ENCODE measurements at places on chromosomes 5 and 9. TPM values are rescaled to one million over a fixed set of nuclear protein-coding genes. Genes with fewer than 3 reads are reported as not detected.

The MLANA gene
- not detected for total RNA-seq

The SLC25A2 gene
- total RNA-seq, result under 0.01 TPM

The CCNG1 gene
- 300 TPM for total RNA-seq

The IFNB1 gene
- not detected for total RNA-seq

The CNTNAP3 gene
- total RNA-seq, result 78.6 TPM

The RGMB gene
- 12.3 TPM for total RNA-seq

The WDR55 gene
- 31.7 TPM for total RNA-seq

The GNE gene
- total RNA-seq, result 11.5 TPM

The UGT3A1 gene
- not detected for total RNA-seq

The STK32A gene
- total RNA-seq, result 0.25 TPM

The PCDHB16 gene
- 0.76 TPM for total RNA-seq

DNA sequence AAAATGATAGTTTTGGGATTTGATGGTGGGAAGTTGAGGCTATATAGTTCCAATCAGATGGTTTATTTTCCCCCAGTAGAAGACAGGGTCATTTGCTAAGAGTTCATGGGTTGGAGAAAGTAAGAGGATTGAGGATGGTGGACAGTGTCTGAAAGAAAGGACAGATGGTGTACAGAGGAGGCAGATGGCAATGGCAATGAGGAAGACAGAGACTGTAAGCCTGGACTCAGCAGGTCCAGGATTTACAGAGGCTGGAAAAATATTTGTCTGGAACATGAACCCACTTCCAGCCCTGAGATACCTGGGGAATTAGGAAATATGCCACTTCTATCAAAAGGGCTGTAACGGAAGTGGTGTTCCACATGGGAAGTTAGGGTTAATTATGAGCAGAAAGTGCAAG is 84.5 kb downstream of the PCSK1 start:
- no peak for DNase-seq

- no peak for DNase-seq
Observed at GRCh38 chr5:142568283-142568995, 117.5 kb downstream of the FGF1 start.

- DNase-seq, result no peak
Observed at GRCh38 chr9:112844771-112845542, 45.7 kb downstream of the SLC46A2 start.

- no peak for DNase-seq
Observed at GRCh38 chr9:110546411-110546871, 33.1 kb downstream of the SVEP1 start.

GRCh38 chr5:158563760-158564390 is 535.8 kb downstream of the EBF1 start:
- DNase-seq, result no peak

- no peak for DNase-seq
Observed at GRCh38 chr5:154351141-154351540, 94.7 kb upstream of the SAP30L start.

DNA sequence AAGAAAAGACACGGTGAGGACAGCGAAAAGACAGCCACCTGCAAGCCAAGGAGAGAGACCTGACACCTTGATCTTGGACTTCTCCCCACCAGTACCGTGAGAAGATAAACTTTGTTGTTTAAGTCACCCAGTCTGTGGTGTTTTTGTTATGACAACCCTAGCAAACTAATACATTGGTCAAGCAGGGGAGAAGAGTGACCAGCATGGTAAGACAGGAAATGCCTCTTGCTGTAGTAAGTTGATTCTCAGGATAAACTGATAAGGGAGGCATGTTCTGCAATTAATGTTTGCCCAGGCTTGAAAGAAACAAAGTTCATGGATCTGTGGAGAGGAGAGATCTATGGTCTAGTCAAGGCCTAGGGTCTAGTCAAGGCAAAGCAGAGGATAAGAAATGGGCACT is 801.2 kb downstream of the MAT2B start:
- no peak for DNase-seq

DNA sequence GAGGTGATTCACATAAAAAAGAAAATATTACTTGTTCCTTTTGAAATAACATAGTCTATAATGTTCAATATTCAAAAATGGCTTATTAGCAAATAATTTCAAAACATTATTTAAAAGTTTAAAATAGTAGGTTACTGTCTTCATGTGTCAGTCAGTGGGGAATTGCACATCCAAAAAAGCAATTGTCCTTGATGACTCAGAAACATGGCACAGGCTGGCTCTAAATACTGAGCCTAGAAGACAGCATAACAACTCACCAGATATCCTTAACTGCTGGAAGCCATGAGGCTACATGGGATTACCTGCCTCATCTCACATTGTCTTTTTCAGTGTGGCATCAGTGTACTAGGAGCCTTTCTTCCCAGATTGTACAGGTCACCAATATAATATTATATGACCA is 439.5 kb upstream of the RGMB start:
- DNase-seq, result no peak

DNA sequence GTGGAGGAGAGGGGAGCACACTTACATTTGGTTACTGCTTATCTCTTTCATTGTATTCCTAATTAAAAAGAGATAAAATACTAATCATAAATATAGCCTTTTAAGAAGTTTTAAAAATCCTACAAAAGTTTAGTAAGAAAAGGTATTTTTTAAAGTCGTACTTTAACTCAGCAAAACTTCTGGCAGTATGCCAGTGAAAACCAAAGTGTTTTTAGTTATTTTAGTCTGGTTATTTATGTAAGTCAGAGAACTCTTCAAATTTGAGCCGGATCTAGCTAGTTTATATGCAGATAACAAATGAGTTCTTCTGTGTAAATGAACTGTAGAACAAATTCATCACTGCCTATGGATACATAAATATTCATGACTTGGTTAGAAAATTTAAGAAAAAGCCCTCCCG is 36.5 kb upstream of the ANKDD1B start:
- DNase-seq, result no peak

- no peak for DNase-seq
Observed at GRCh38 chr9:101527066-101527465, 6.6 kb upstream of the RNF20 start.

DNA sequence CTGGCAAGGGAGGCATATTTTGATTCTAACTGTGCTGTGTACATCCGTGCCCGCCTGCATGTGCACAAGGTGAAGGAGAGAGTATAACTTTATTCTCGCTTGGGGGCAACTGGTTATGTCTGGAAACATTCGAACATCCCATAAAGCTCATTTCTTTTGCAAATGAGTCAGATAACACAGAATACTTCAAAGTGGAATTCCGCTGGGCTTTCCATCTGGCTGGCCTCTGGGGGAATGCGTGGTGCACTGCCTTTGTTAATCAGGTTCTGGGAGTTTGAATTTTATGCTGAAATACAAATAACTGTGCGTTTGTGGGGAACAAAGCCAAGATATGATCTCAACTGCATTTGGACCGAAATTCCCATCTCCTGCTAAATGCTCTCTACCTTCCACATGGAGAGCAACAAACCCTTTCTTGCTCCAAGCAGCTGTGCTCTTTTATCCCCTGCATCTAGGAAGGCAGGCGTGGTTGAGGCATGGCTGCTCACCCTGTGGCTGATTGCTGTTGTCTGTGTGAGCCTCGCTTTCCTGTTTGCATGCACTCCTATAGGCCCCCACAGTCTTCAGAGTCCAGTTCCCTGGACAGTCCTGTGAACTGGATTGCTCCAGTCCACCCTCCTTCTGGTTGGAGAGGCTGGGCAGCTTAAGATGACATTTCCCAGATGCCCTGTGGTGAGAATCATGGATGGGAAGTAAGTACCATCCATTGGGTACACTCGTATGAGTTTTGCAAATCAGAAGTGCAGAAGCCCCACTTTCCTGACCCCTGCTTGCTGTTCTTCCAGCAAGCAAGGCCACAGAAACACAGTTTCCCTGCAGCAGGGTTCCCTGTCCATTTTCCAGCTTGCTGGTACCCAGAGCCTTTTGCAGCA is 82.9 kb upstream of the ALDH1B1 start:
- no peak for DNase-seq

DNA sequence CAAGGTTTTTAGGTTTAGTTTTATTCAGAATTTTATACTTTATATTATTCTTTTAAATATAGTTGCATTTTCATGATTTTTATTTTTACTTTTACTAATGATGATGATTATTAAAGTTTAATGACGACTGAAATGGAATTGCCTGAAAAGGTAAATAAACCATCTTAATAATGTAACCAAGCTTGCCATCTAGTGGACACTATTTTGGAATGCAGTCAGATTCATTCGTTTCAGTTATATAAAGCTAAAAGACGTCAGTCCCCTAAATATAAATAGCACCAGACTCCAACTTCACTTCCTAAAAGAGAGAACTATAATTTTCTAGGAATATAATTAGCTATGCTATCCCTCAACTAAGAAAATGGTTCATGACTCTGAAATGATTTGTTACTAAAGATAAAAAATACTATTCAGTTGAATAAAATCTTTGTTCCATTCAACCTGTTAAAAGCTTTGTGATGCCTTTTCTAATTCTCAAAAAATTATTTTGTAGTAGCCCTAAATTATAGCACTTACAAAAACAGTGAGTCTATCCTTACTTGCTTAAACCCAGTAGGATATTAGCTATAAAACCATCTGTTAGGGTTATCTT is 19.9 kb downstream of the ABITRAM start:
- DNase-seq, result peak; percentile 77

- DNase-seq, result no peak
Observed at GRCh38 chr5:179275381-179275878, 69.8 kb downstream of the ADAMTS2 start.

GRCh38 chr5:103013933-103014552 is 105.9 kb downstream of the GIN1 start:
- no peak for DNase-seq

DNA sequence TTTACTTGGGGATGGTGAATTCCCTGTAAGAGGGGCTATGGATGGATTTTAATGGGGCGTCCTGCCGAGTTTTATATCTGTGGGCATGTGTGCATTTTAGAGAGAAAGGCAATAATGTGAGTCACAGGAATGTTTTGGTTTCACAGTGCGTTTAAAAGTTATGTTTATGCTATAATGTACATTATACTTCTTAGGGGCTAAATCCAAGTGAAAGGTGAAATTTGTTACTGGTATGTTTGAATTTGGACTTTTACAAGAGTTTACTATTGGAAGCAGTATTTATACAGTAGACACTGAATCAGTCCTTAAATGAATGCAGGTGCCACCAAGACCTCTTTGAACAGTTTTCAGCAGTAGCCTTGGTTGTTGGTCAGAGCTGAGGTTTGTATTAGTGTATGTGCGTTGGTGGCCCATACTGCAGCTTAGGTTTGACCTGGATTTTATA is 5.6 kb downstream of the JMY start:
- no peak for DNase-seq

DNA sequence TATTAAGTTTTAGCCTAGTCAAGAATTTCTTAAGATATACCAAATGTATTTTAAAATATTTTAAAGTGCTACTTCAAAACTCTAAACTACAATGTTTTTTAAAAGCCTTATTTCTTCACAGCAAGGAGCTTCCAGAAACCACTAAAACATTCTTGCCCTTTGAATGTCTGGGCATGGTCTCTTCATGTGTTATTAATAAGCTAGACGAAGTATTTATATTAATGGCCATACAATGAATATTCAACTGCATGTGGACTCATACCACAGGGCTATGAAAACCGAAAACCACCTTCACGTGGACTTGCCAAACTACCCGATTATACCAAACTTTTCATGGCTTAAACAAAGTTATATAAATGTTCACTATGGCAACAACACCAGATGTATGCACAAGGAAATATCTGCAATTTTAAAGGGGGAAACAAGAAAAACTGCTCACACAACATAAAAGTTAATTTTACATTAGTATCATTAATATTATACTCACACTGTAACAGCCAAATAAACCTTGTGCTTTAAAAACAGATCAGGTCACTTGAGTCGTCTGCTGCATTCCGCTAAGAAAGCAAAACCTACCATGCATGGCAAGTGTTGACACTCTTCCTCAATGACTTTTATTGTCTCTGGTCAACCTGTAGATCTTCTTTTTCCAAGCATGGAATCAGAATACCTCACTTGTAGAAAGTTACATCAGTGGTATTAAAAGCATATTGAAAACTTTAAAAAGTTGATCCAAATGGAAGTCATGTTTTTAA is 246.3 kb downstream of the BNC2 start:
- no peak for DNase-seq

- DNase-seq, result no peak
Observed at GRCh38 chr9:13022756-13023155, 247.9 kb downstream of the LURAP1L start.

DNA sequence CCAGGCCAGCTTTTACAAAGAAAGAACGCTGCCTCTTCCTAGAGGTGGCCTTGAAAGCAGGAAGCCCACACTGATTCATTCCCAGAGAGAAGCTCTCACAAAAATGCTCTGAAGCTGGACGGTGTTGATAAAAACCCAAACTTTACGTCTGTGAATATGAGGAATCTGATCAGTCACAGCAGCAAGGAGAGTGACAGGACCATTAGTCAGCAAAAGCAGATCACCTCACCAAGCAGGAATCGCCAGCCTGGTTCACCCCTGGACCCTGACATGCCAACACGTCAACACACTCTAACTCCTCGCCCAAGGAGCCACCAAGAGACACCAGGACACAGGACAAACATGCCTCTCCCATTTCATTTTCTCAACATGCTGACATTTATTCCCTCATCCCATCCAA is 70.6 kb upstream of the ZNF622 start:
- no peak for DNase-seq

DNA sequence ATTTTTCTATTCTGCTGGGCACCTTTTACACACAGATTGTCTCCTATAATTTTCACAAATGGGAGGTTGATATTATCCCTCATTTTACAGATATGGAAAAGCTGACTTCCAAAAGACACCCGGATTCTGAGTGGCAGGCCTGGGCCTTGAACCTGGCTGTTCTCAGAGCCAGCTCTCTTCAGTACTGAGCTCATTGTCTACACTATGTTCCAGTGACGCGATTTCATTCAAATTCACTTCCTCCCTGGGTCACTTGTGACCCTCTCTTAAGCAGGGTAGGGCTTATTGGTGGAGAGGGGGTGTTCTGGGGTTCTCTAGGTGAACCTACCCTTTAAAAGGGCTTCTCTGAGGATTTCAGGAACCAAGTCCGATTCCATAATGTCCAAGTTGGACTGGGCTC is 70.2 kb downstream of the ANKRD33B start:
- DNase-seq, result no peak

DNA sequence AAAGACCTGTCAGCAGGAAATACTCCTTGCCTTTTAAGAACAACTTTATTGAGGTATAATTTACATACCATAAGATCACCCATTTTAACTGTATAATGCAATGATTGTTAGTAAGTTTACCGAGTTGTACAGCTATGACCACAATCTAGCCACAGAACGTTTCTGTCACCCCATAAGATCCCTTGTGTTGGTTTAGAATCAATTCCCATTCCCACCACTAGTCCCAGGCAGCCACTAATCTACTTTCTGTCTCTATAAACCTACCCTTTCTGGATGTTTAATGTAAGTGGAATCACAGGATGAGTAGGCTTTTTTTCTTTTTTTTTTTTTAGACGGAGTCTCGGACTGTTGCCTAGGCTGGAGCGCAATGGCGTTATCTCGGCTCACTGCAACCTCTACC is 4.4 kb downstream of the GPR107 start:
- no peak for DNase-seq

GRCh38 chr5:98713856-98714255 is 59.6 kb upstream of the RGMB start:
- no peak for DNase-seq
